Endothelial cell (in vitro differentiated cells): ENCODE measurements at places on chromosomes 7 and 10.

DNA sequence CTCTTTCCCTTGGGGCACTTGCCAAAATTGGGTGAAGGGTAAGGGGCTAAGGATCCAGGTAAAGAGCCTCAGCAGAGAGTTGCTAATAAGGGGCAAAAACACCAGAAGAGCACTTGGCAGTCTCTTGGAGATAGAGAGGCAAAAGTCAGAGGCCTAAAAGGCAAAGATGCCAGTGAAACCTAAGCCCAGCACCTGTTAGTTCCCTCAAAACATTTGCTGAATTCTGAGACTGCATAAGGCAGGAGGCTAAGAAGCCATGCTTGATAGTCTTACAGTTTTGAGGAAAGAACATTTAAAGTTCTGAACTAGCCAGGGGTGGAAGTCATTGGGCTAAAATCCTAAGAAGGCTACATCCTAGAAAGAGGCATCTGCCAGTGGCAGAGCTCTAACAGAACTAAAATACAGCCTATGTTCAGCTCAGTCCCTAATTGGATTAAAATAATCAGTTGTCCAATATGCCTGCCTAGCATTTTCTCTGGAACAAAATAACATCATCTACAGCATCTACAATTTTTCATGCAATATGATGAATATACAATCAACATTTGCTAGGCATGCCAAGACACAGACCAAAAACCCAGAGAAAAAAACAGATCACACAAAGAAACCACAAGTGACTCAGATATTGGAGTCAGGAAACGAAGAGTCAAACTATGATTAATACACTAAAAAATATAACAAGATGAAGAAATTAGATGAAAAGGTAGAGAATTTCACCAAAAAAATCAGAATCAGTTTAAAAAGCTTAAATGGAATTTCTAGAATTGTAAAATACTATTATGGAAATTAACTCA lies 7.7 kb downstream of the HTR7 start:
- DNase-seq: no peak

DNA sequence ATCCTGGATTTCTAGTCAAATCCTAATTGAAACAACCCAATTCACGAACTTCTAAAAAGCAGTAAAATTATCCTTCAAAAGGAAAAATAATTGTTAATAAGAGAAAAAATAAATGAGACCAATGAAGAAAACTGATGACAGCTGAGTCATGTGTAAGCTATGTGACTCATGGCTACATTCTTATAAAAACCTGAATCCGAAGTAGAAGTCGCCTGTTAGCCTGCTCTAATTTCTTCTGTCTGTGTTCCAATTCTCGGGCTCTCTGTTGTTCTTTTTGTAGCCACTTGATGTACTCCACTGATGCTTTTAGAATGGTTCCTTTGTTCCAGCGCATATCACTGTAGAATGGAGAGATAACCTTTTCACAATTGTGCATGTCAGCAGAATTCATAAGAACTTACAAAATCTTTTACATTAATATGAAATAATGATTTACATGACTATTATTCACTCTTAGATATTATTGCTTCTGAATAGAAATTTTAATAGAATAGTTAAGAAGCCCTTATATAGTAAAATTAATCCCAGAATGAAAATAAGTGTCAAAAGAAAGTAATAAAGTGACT lies 88.8 kb downstream of the TFEC start:
- DNase-seq: no peak

GRCh38 chr10:29119374-29119773 lies 169.5 kb upstream of the LYZL1 start:
- DNase-seq: peak; percentile 47

DNA sequence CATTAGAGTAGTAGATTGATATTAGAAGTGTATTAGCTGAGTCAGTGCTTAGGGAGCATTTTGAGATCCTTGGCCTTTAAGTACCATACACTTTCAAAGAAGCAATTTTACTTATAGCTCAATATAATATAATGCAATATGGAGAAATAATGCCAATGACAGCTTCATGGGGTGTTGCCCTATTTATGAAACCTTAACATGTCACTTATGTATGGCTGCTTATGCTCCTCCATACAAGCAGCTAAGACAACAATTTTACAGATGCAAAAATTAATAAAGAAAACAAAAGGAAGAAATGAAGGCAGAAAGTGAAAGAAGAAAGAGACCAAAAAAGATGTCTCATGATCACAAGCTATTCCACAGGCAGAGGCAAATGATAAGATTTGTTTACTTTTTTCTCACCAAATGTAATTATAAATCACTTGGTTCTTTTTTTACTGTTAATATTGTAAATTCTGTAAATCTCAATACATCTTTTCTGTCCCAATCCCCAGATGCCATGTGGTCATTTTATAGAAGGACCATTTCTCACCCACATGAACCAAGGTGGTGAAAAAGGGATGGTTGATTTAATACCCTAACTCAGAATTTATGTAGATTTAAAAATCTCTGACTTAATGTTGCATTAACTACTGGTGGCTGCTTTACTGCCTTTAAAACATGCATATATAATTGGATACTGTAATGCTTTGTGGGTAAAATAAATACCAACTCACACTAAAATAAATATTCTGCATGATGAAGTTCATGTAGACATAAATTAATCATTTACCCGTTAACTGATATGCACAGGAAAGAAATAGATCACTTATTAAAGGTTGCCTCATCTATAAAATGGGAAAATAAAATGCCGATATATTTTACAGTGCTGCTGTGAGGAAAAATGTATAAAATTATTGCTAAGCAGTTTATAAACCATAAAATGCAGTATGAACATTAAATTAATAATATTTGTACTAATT lies 33.5 kb upstream of the RHOBTB1 start:
- no peak for DNase-seq

- DNase-seq: no peak
Measured at GRCh38 chr7:22666732-22667131, 60.3 kb upstream of the IL6 start.

GRCh38 chr7:285731-286130 lies 4.2 kb upstream of the FOXL3 start:
- no peak for DNase-seq

DNA sequence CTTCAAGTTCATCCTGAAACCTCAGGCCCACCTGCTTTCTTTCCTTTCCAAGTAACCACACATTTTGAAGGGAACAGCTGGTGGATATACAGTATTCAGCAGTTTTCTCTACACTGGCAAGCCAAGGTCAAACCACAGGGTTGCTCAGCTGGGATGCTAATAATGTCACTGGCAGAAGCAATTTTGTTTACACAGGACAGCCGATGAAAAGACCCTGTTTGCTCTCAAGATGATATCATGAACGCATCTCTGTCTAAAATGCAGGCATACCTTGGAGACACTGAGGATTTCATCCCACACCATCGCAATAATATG lies 186.2 kb downstream of the USP6NL start:
- DNase-seq: no peak

DNA sequence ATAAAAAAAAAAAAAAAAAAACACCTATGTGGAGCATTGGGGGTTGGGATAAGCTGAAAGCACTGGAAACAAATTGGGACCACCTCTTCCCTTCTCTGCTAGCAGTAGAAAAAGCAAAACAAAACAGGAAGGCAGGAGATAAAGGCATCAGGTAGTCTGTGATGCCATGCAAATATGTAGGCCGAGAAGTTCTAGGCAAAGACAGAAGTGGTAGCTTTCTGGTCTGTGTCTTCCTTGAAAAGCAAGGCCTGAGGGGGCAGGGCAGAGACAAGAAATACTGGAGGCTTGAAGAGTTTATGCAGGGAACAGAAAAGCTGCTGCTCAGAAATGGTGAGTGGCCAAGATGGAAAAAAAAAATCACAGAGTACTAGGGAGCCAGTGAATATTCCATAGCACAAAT lies 111.1 kb downstream of the ELMO1 start:
- no peak for DNase-seq

- DNase-seq: no peak
Measured at GRCh38 chr10:96053985-96054384, 10.6 kb downstream of the CCNJ start.
